WTC11 (cell line): ENCODE measurements at places on chromosomes 4 and X. TPM values are rescaled to one million over a fixed set of nuclear protein-coding genes. Genes with fewer than 3 reads are reported as not detected.

DNA sequence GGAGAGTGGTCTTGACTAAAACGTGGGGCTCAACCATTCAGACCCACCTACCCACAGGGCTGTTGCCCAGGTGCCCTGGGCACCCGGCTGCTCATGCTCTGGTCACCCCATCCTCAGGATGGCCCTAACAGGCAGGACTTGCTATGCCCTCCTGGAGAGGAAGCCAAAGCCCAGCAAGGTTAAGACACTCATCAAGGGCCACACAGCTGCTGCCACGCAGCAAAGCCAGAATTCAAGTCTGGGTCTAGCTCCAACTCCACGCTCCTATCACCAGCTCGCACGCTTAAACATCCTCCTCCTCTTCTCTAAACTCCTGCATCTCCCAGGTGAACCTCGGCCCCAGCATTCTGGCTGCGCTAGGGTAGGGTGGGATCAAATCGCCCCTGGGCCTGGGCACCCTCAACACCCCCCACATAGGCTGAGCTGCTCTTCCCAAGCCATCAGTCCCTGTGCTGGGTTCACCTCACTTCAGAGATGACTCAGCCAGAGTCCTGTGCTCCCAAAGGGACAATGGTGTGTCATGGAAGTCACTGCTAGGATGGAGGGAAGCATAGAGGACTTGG, 54.1 kb downstream of the PPP2R2C start:
- no peak for DNase-seq

GRCh38 chr4:43126595-43126994, 234.1 kb downstream of the GRXCR1 start:
- DNase-seq, result no peak

- DNase-seq, result peak; percentile 76
These were observed 886 bp upstream of the NDST3 start for GRCh38 chr4:118033148-118034052.

Gene ALPK1
- 0.37 to 0.57 TPM (median 0.50 TPM) in 3 replicates for total RNA-seq

Gene AREG
- 0.14 to 0.33 TPM (median 0.32 TPM) in 3 replicates for total RNA-seq
